Activated gamma-delta T cell treated with anti-CD3 and anti-CD28 coated beads, Interleukin-2, amount 50 U/mL, for 16 hours (primary cell): ENCODE measurements at places on chromosomes 1 and 21.

- no peak for DNase-seq
Observed at GRCh38 chr1:71351438-71351837, 270.6 kb upstream of the ZRANB2 start.

- no peak for DNase-seq
Observed at GRCh38 chr1:57512386-57512785, 88.5 kb upstream of the DAB1 start.

DNA sequence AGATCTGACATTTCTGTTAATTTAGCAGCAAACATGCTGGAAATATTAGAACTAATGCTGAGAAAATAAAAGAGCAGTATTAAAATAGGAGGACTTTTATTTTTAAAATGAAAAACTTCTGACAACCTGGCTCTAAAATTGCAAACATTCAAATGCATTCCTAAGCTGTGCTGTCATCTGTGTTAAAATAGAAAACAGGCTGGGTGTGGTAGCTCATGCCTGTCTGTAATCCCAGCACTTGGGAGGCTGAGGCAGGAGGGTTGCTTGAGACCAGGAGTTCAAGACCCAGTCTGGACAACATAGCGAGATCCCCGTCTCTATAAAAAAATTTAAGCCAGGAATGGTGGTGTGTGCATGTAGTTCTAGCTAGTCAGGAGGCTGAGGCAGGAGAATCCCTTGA, 44.6 kb downstream of the MIGA1 start:
- DNase-seq, result no peak

DNA sequence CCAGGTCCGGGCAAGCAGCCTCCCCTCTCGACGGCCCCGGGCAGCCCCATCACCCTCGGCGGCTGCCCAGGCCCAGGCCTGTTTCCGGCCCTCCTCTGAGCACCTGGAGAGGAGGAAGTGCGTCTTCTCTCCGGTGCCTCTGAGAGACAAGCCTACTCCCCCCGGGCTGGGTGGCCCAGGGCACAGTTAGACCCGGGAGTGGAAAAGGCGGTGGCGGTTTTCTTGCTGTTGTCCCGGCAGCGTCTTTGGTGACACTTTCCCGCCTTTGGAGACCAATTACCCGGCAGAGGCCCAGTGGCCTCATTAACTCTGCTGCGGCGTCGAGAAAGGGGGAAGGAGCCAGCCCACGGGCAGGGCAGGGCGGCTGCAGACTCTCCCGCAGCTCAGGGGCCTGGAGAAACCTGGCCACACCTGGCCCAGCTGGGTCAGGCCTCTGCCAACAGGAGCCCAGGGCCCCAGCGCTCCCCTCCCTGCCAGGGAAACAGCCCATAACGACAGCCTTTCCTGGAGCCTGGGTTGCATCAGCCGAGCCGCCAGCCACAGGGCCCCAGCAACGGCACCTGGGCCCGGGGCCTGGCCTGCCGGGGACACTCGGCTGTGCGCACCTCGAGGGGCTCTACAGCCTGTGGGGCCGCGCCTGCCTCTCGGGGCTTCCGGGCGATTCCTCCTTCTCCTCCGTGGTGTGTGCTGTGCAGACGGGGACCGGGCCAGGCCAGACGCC, 28.4 kb upstream of the C1orf159 start:
- peak; percentile 28 for DNase-seq

DNA sequence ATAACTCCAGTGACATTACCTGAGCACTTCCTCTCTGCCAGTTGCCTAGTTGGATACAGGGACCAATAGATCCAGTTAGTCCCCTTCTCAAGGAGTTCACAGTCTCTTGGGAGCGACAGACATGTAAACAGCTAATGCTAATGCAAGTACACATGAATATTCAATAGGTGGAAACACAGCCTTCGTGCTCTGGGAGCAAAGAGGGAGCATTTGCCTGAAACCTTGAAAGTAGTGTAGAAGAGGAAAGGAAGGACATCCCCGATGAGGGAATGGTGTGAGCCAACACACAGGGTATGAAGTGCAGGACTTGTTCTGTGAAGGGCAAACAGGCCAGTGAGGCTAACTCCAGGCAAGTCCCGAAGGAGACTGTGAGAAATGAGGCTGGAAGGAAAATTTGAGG, 3.8 kb upstream of the TMEM222 start:
- no peak for DNase-seq

GRCh38 chr1:6581561-6582305, 1.9 kb downstream of the ZBTB48 start:
- DNase-seq, result no peak

GRCh38 chr1:11877074-11877473, 18.3 kb upstream of the NPPB start:
- no peak for DNase-seq

DNA sequence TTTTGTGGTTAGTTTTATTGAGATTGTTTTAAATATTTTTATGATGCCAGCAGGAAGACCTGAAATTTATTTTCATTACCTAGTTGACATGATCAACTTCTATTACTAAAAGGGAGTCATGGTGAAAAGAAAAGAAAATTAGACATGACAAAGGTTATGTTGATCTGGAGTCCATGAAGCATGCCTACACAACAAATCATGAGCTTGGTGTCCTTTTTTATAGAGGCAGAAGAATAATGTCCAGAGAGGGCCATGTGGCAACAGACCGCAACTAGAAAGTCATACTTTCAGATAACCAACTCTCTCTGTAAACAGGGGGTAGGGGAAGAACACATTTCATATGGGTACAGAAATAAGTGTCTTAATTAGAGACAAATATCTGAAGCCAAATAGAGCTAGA, 175.5 kb upstream of the HOOK1 start:
- DNase-seq, result no peak

GRCh38 chr21:38771536-38771935, 34.2 kb upstream of the ETS2 start:
- no peak for DNase-seq

DNA sequence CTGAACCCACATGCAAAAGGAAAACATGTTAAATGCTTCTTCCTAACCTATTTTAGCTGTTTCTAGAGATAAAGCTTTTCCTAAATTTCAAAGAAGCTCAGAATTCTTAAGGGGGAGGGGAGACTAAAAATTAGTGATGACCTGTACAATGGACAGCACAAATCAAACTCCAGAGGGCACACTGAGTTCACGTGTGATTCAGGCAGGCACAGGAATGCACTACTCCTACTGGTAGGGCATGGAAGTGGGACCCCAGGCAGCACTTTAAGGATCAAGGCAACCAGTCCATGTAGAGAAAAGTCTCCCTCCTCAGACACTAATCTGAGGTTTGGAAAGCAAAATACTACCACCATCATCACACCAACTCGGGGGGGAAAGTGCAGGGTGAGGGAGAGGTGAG, 31.3 kb upstream of the CLCA4 start:
- DNase-seq, result no peak

DNA sequence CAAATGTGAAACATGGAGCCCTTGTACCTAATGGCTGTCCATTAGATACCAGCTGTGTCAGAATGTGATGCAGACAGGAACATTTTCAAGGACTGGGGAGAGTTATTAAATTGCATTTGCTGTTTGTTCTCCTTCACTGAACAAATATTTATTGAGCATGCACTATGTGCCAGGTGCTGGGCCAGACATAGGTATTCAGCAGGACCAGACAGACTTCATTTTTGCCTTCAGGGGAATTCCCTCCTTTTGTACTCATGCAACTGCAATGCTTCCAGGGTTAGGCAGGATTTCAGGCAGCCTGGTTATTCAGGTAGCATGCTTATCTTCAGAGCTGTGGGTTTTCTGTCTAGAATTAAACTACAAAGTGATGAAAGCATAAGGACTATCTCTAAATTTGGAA, 64.2 kb upstream of the SMYD2 start:
- no peak for DNase-seq
